ENCODE measurements at places on chromosomes 4 and X.

- peak; percentile 44 for DNase-seq
Observed at GRCh38 chr4:176034936-176035335, 30.7 kb upstream of the WDR17 start.

DNA sequence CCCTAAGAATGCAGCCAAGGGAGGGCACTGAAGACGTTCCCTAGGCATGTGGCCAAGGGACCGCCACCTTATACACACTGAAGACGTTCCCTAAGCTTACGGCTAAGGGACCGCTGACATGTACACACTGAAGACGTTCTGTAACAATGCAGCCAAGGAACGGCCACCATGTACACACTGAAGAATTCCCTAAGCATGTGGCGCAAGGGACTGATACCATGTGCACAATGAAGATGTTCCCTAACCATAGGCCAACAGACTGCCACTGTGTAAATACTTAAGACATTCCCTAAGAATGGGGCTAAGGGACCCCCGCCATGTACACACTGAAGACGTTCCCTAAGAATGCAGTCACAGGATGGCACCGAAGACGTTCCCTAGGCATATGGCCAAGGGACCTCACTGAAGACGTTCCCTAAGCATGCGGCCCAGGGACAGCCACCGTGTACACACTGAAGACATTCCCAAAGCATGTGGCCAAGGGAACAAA lies 36.1 kb downstream of the DHRSX start:
- no peak for DNase-seq

DNA sequence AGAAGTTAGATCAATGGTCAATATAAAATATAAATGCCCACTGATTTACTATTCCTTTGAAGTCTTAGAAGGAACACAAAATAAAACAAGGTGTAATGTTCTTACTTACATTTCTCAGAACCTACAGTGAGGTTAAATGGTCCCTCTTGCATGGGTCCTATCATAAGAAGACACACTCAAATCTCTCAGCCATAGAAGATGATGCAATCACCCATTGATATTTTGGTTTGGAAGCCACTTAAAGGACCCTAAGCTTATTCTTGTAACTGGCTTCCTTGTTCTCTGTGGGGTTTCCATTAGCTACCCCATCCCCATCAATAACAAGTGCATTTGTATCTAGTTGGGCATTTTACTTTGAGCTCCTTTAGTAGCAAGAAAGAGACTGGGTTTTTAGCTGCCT lies 15.1 kb downstream of the REELD1 start:
- DNase-seq: no peak

GRCh38 chr4:140109292-140109691 lies 44.7 kb downstream of the MAML3 start:
- DNase-seq: no peak

- DNase-seq: no peak
Observed at GRCh38 chr4:187158003-187158402, 434.3 kb upstream of the FAT1 start.

DNA sequence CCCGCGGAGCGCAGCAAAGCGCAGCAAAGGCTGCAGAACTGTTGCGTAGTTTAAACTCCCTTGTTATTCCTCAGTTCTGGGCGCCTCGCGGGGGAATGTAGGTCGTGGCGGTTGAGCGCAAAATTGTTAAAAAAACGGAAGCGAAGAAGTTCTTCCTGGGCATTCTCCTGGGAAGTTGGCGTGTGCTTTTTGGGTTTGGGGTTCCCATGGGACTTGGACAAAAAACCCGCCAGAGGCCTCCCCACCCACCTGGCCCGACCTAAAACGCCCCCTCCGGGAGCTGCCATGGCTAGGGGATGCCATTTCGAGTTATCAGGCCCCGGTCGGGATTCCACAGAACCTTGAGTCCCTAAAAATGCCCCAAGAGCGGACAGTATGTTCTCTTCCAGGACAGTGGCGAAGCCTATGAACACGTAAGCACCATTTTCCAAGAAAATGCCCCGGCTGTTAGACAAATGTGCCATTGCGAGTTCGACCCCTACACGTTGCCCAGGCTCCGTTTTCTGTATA lies 8.9 kb downstream of the ZIC3 start:
- DNase-seq: no peak

DNA sequence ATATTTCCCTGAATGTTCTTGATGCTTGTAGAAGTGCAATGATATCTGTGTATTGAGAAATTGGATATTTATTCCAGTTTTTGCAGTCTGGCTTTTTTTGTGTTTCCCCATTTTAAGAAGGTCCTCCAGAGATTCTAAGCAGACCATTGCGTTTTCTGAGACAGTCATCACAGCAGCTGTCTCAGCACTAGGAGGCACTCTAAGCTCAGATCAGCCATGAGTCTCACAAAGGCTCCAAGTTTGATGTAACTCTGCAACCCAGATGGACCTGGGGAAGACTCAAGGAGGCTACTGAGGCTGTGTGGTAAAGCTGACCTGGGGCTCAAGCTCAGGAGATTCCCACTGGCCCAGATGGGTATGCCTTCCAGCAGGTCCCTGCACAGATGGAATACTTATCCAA lies 89.3 kb upstream of the CYLC1 start:
- no peak for DNase-seq

DNA sequence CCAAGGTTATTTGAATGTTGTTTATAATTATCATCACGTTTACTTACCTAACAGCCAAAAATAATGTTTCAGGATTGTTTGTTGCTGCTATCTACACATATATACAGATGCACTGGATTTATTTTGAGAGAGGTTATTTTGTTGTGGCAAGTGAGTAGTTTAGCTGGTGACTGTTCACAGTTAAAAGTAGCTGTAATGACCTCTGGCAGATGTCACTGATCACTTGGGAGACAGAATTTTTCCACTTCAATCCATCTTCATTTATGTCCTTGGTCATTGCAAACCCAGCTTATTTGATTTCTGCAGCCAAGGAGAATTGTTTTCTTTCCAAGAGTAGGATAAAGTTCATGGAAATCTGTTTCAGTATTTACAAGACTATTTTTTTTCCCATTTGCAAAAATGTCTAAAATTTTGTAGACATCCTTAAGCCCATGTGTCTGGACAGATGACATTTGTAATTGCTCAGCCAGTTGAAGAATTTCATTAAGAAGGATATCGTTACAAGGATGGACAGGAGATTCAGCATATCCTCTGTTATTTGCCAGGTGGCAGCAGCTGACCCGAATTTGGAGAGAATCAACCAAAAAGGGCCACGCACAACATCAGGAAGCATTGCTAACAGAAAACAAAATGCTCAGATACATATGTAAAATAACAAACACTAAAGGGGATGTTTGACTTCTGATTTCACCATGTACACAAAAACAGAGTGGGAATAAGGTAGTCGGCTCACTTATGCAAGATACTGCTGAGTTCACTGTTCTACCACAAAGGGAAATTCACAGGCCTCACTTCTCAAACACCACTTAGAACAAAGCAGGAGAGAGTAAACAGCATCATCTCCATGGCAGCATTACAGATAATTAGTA lies 64.5 kb downstream of the GPRIN3 start:
- no peak for DNase-seq

GRCh38 chr4:79820427-79820826 lies 252.6 kb downstream of the ANTXR2 start:
- DNase-seq: no peak

- peak; percentile 54 for DNase-seq
Observed at GRCh38 chr4:122827258-122827878, 737 bp downstream of the FGF2 start.

- DNase-seq: no peak
Observed at GRCh38 chrX:128781506-128781905, 729.3 kb upstream of the ACTRT1 start.

DNA sequence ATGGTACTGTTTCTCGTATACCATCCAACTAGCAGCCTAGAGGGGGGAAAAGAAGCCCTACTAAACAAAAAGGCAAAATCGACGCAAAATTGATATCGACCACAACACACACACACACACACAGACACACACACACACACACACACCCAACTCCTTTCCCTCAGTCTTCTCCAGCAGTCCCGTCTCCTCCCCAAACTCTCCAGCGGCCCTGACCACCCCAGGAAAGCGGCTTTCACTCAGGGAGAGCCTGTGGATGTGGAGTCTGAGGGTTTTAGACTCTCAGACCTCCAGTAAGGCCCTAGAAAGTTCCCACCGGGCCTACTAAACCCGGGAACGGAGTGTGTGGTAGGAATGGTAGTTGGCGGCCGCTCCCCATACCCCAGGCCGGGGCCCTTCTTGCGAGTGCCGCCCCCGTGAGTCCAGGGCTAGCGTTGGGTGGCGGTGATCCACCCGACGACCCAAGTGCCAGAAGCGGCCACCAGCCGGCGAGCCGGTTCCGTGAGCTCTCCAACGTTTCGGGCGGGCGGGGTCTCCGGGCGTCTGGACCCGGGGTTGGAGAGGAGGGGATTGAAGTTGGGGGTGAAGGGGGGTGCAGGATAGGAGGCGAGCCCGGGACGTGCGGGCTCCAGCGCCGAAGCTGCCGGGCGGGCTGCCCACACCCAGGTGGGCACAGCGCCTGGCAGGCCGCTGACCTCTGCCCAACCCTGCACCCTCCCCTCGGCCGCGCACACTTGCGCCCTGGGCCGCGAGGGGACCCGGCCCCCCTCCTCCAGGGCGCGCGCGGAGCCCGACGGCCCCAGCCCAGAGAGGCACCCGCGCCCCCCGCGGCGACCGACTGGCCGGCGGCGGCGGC lies 13.7 kb downstream of the ARX start:
- DNase-seq: no peak

GRCh38 chr4:92658318-92658717 lies 354.6 kb downstream of the GRID2 start:
- DNase-seq: no peak

GRCh38 chrX:50393902-50394301 lies 76.7 kb downstream of the DGKK start:
- DNase-seq: no peak

DNA sequence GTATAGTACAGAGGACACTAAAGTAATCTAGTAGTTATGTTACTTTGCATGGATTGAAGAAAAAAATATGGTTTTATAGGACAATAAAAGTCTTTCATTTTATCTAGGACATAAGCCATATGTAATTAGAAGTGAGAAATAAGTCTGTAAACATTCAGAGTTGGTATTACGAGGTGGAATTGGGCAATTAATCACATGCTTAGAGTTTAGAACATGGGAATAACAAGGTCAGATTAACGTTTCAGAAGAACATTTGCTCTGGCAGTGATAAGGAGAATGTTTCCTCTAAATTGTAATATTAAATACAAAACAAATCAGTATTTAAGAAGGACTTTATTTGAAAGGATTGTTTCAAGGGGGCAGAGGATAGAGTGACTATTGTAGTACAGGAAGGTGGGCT lies 15.6 kb upstream of the SULT1E1 start:
- no peak for DNase-seq

GRCh38 chrX:14533867-14534266 lies 4.5 kb downstream of the GLRA2 start:
- no peak for DNase-seq

DNA sequence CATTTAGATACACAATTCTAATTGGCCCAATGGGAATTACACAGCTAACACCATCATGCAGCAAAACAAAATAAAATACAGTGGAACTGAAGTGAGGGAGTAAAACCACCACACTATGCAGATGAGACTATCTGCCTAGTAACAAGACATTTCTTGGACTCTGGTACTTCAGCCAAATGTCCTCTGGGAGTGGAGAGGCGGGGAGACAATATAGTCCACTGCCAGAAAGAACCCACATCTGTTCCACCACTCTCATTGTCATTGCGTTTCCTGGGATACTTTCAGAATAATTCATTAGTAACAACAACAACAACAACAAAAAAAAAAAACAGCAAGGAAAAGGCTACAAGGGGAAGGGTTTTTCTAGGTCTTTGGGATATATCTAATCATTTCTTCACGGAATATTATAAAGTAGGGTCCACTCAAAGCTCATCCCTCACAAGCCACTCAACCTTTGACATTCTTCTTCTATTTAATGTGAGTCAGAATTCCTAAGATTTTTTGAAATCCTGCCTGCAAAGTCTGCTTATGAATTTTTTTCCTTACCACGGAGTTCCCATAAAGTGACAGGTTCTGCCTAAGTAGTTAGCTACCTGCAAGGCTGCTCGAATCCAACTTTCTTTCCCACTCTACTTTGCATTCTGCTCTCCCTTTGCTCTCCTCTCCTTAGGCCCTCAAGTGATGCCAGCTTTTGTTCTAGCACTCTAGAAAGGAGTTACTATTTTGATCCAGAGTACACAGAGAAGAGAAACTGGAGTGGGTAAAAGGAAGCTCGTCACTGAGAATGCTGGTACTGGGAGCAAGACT lies 254.6 kb downstream of the CHIC1 start:
- DNase-seq: no peak

DNA sequence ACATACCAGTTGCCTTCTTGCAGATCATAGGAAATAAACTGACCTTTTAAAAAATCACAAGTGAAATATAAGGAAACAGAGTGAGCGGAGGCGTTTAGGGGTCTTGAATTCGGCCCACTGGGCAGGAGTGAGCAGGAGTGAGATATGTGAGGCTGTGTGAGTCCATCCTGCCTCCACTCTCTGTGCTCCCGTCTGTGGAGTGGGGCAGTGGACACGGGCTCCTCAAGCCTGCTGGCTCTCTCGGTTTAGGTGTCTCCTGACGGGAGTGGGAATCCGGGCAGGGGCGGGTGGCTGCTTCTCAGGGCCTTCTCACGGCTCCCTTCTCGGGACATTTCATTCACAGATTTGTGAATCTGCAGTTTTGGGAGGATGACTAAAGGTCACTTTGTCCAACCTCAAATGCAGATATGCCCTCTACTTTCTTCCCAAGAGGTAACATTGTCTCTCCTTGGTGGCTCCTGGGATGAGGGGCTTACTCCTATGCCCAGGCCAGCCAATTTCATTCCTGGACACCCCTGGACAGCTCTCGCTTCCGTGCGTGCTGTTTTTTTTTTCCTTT lies 27.6 kb downstream of the CYTL1 start:
- DNase-seq: no peak

- DNase-seq: peak; percentile 83
Observed at GRCh38 chr4:40909363-40909876, 159.7 kb downstream of the NSUN7 start.

DNA sequence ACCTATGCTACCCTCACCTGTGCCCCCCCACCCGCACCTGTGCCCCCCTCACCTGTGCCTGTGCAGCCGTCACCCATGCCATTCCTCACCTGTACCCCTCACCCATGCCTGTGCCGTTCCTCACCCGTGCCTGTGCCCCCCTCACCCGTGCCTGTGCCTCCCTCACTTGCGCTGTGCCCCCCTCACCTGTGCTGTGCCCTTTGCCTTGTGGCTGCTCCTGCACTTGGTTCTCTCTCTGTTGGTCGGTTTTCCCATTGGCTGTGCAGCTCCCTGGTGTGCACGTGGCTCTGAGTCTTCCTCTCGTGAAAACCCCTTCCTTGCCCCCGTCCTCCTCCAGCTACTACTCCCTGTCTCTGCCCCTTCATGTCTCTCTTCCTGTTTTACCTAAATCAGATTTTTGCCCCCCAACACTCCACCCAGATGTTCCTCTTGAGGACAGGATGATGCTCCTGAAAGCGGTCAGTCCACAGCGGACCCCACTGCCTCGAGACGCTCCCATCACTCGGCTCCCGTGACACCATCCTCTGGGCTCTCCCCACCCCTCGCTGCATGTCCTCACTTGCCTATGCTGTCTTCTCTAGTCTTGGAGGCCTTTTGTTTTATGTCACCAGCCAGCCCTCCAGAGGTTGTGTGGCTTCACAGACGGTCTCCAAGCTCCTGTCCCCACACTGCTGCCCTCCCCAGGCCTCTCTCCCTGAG lies 6.8 kb downstream of the MAEA start:
- no peak for DNase-seq

- DNase-seq: peak; percentile 20
Observed at GRCh38 chrX:68894513-68895340, 65.9 kb downstream of the EFNB1 start.

Measured in fibroblast of mammary gland (primary cell).